Calu3 (cell line): ENCODE measurements at places on chromosomes 12 and 14.

GRCh38 chr14:104373855-104374717 lies 205.5 kb upstream of the C14orf180 start:
- DNase-seq: no peak

- DNase-seq: no peak
Measured at GRCh38 chr14:105139831-105140239, 28.7 kb downstream of the JAG2 start.

DNA sequence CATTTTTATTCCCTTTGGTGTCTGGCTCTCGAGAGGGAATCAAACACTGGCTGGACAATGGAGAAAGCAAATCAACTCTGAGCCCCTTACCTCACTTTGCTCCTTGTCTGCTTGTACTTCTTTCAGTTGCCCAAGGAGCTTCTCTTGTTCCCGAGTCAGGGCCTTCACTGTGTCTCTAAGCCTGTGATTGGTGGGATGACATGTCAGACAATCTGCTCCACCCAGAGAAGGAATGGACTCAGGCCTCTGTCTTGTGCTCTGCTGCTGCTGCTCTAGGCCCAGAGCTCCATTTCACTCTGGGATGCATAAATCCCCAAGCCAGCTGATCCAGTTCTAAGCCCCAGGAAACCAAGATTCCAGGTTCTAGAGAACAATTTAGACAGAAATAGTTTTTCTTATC lies 7.6 kb downstream of the CALCOCO1 start:
- DNase-seq: no peak

DNA sequence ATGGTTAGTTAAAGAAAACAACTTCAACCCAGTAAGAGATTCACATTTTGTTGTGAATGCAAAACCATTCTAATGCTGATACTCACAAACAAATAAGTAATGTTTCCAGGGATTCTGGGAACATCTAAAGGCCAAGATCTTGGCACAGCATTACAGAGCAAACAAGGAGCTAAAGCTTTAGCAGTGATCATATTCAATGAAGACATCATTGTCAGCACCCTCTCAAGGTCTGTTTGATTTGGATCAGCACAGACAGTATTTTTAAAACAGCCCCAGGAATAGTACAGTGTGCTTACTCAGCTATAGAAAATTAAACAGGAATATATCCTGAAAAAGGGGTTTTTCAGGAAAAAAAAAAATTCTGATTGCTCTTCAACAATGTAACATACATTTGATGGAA lies 71.4 kb downstream of the TMEM260 start:
- DNase-seq: no peak

DNA sequence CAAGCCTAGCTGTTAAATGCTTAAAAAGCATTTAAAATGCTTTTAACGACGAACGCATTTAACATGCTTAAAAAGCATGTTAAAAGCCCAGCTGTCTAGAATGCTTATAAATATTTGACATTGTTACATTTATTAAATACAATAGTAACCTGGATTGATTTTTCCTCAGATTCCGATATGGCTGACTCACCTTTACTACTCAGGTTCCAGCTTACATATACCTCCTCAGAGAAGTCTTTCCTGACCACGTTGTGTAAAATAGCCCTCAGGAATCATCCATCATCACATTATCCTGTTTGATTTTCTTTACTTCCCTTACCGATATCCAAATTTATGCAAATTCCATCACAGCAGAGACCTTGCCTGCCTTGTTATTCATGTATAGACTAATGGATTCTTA lies 51.4 kb downstream of the SLC41A2 start:
- no peak for DNase-seq

- DNase-seq: no peak
Measured at GRCh38 chr14:74919421-74920165, 3.5 kb downstream of the RPS6KL1 start.

DNA sequence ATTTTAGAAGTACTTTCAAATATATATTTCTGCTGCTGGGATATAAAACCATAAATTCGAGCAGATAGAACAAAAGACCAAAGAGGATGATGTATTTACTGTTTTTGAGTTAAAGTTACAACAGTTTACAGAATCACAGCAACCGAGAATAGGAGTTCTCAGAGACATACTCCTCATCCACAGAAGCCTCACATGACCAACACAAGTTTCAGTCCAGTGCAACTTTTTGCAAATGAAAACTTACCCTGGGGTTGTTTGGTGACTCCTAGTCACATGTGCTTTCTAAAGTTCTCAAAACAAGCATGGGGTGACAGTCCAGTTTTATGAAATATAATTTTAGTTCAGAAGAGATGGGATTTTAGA lies 117.1 kb downstream of the PRKCH start:
- no peak for DNase-seq

DNA sequence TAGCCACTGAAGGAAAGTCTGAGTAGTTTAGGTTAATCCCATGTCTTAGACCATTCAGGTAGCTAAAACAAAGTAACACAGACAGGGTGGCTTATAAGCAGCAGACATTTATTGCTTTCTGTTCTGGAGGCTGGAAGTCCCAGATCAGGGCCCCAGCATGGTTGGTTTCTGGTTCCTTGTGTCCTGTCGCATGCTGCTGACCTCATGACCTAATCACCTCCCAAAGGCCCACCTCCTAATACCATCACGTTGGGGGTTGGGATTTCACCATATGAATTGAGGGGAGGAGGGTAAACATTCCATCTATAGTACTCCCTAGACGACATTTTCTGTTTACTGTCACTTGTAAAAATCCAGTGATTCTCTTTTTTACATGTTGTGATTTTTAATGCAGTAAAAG lies 148.6 kb downstream of the FBXL14 start:
- DNase-seq: no peak

DNA sequence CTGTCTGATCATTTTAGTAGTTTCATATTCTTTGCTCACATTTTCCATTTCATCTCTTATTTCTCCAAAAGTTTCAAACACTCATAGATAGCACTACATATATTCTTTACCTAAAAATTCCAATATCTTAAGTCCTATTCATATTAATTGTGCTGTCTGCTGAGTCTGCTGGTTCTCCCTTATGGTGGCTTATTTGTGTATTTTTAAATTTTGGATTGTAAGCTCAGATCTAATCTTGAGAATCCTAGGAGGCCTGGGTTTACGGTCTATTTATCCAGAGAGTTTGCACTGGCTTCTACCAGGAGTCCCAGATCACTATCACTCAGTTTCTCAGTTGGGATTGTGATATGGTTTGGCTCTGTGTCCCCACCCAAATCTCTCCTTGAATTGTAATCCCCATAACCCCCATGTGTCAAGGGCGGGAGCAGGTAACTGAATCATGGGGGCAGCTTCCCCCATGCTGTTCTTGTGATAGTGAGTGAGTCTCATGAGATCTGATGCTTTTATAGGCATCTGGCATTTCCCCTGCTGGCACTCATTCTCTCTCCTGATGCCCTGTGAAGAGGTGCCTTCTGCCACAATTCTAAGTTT lies 10.2 kb downstream of the NT5DC3 start:
- DNase-seq: no peak

DNA sequence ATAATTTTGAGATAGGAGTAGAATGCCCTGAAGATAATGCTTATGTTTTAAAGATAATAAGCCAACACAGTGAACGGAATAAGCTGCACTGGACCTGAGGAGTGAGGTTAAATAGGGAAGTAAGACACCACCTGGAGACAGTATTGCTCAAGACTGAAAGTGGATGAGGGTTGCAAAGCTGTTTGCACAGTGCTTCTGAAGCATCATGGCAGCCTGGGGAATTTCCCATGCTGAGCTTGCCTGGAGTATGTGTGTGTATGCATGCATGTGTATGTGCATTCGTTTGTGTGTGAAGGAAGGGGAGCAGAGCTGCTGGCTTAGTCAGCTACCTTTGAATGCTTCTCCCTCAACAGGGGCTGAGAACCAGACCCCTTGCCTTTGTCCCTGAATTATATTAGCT lies 35.8 kb downstream of the BHLHE41 start:
- no peak for DNase-seq

GRCh38 chr12:115794659-115795081 lies 482.8 kb downstream of the MED13L start:
- no peak for DNase-seq

- peak; percentile 27 for DNase-seq
Measured at GRCh38 chr12:92505254-92506231, 197.2 kb upstream of the PLEKHG7 start.

DNA sequence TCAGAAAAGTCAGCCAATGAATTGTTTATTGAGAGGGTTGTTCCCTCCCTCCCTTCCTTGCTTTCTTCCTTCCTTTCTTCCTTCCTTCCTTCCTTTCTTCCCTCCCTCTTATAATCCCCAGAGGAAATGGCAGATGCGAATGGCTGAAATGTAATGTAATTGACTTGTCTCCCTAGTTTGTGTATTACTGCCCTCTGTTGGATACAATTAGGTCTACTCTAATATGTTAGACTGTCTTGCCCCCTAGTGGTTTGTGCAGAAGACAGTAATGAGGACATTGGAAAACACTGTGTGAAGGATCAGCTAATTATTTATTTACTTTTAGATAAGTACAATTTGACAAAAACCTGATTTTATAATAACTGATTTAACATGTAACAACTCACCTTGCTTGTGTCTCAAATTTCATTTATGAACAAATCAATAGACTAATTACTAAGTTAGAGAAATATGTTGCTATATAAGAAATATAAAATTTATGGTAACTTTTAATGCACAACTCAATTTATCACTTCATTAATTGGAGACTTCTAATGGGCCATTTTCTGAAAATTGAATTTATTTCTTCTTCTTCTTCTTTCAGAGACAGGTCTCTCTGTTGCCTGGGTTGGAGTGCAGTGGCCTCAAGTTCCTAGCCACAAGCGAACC lies 229.8 kb upstream of the LRIG3 start:
- peak; percentile 53 for DNase-seq

DNA sequence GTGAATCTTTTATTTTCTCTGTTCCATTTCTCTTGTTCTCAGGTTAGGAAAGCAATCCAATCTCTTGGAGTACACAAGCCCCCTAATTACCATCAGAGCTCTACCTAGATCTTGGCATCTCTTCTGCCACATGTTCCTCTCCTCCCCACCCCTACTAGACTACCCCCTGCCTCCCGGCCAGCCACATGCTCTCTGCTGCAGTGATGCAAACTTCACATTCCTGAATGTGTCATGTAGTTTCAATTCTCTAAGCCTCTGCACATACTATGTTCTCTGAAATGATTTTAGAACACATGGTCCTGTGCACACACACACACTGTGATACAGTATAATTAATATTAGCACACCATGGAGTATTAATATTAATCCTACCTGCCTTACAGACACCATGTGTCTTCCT lies 104.6 kb downstream of the EFCAB11 start:
- no peak for DNase-seq

- no peak for DNase-seq
Measured at GRCh38 chr12:23099604-23100003, 474.6 kb downstream of the ETNK1 start.

- no peak for DNase-seq
Measured at GRCh38 chr14:32666308-32666707, 272.4 kb upstream of the NPAS3 start.

GRCh38 chr14:26730929-26731618 lies 133.2 kb upstream of the NOVA1 start:
- no peak for DNase-seq

- DNase-seq: no peak
Measured at GRCh38 chr14:24092505-24093206, 1.5 kb upstream of the PCK2 start.

DNA sequence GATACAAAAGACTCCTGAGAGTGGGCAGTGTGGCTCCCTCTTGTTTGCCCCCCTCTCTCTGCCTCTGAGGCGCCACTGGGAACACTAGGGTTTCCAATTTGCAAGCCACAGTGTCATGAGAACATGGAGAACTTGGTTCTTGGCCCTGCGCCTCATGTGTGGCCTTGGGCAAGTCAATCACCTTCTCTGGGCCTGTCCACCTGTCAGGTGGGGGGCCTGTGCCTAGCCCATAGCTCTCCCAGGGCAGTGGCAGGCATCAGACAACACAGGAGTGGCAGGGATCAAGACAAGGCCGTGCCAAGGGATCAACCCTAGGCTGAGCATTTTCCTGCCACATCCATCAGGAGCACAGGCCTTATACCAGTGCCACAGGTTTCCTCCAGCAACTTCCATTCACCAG lies 185.3 kb downstream of the CALM1 start:
- DNase-seq: no peak

GRCh38 chr12:47709671-47710070 lies 3.8 kb upstream of the RPAP3 start:
- DNase-seq: no peak

DNA sequence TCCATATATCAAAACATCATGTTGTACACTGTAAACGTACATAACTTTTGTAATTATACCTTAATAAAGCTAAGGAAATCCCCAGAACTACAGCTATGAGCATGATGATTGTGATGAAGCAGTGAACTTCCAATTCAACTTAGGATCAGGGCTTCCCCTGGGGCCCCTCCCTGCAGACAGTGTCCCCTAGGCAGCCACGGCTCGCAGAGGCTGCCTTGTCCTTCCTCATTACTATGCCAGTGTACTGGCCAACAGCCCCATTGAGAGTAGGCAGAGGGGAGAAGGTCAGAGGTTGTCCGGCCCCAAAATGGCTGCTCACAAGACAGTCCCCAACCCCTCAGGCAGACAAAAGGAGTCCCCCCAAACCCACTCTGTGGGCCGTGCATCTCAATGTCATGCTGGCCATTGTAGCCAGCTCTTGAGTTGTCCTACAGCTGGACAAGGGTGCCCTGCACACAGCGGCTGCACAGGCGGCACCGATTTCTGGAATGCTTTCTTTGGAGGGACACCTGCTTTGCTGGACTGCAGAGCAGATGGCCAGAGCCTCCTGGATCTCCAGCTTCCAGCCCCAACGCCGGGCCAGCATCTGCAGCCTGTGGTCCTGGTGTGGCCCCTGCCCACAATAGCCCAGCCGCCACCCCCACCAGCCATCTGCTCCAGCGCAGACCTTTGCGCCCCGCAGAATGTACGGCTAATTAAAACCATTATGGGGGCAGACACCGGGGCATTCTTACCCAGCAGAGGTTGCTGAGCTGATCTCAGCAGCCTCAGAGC lies 46.1 kb downstream of the NIN start:
- DNase-seq: no peak
